ENCODE measurements at places on chromosomes 11 and 22. TPM values are rescaled to one million over a fixed set of nuclear protein-coding genes. Genes with fewer than 3 reads are reported as not detected.

ANO5 gene
- total RNA-seq: 5.2 TPM

TNNT3 gene
- 57.7 TPM for total RNA-seq

IL17RA gene
- total RNA-seq: 15.4 TPM

- DNase-seq: no peak
These were observed 30.8 kb upstream of the GLYAT start for GRCh38 chr11:58762284-58763119.

DNA sequence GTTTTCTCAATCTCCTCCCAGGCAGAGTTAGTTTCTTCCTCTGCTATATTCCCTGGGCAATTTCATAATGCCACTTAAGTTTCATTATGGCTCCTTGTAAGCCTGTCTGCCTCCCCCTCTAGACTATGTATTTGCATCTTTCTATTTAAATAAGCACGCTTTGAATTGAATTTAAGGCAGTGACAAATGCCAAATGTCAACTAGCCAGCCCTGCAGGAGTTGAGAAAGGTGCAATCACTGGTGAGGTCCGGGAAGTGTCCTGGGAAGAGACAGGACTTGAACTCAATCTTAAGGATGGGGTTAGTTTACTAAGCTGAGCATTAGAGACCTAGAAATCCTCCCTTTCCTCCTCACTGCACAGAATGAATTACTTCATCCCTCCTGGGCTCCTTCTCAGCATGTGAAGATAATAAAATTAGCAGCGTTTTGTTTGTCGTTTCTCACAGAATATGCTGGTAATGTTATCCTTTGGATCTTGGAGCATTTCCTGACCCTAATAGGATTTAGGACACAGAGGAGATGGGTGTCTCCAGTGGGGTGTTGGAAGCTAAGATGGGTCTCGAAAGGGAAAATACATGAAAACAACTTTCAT is 1.6 kb downstream of the TCP11L1 start:
- no peak for DNase-seq

- DNase-seq: peak; percentile 72
These were observed 2.1 kb upstream of the KIAA0930 start for GRCh38 chr22:45242778-45243191.

- DNase-seq: no peak
These were observed 119.9 kb downstream of the KIAA1671 start for GRCh38 chr22:25072406-25072805.

- DNase-seq: no peak
These were observed 208.5 kb upstream of the GRIA4 start for GRCh38 chr11:105401269-105401809.

GRCh38 chr11:126419801-126420697 is 64.6 kb downstream of the ST3GAL4 start:
- DNase-seq: no peak
